PC-9 (cell line): ENCODE measurements at places on chromosomes 7 and 10.
A peak's percentile ranks its signal among the peaks of the same experiment; 100 is the strongest.

DNA sequence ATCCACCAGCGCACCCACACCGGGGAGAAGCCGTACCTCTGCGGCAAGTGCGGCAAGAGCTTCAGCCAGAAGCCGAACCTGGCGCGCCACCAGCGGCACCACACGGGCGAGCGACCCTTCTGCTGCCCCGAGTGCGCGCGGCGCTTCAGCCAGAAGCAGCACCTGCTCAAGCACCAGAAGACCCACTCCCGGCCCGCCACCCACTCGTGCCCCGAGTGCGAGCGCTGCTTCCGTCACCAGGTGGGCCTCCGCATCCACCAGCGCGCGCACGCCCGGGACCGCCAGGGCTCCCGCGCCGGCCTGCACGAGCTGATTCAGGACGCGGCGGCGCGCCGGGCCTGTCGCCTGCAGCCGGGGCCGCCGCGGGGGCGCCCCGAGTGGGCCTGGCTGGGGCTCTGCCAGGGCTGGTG lies 17.7 kb downstream of the ZNF775 start:
- peaks cover 37% of the 10 kb centered on the region for H3K4me1 ChIP-seq
- H3K4me3 ChIP-seq, result no peak overlapping the region
- H3K36me3 ChIP-seq, result no peaks in the 10 kb centered on the region
- no peaks in the 10 kb centered on the region for H3K27me3 ChIP-seq

GRCh38 chr7:71776726-71777125 lies 635.4 kb downstream of the CALN1 start:
- no peak for DNase-seq
- no peak overlapping the region for H3K4me3 ChIP-seq
- no peaks in the 10 kb centered on the region for H3K4me1 ChIP-seq
- peaks cover 4% of the 10 kb centered on the region; the same call in 1 of the 2 replicates for H3K27me3 ChIP-seq
- no peak overlapping the region for H3K27ac ChIP-seq

DNA sequence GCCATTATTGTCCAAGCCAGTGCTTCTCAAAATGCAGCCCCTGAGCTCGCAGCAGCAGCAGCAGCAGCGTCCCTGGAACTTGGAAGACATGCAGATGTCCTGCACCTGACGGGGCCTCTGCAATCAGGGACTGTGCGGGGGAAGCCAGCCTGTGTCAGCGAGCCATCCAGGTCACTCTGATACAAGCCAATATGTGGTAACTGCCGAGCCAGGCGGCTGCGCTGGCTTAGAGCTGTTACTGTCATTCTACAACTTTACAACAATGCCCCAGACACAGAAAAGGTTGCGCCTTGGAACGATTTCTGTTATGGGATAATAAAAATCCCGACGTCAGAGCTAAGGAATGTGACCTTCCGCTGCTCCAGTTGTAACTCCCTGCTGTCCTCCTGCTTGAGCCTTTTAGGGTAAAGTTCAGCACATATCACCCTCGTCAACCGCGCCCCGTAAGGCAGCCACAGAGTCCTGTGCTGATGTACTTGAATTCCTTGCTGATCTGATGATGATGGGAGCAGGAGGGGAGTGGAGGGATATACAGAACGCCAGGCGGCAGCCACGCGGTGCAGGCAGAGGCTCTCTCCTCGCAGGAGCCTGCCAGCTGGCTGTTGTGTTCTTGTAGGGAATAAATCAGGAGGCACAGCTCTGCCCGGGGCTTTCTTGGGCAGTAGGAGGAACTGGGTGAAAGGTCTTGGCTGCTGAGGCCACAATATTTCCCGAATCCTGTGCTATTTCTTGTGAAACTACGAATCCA lies 20.0 kb upstream of the CRYGN start:
- H3K27ac ChIP-seq, result peak overlapping the region; percentile 75
- H3K36me3 ChIP-seq, result peaks cover 8% of the 10 kb centered on the region
- no peaks in the 10 kb centered on the region for H3K27me3 ChIP-seq

- H3K4me1 ChIP-seq, result no peaks in the 10 kb centered on the region
- no peaks in the 10 kb centered on the region for H3K27me3 ChIP-seq
- DNase-seq, result no peak
- no peaks in the 10 kb centered on the region for H3K36me3 ChIP-seq
Observed at GRCh38 chr7:14351167-14351566, 361.7 kb upstream of the ETV1 start.

- H3K36me3 ChIP-seq, result no peaks in the 10 kb centered on the region; the same call in 1 of the 2 replicates
- no peak overlapping the region for H3K4me3 ChIP-seq
- no peaks in the 10 kb centered on the region for H3K4me1 ChIP-seq
- H3K27ac ChIP-seq, result no peak overlapping the region
- no peak for DNase-seq
Observed at GRCh38 chr10:24541239-24541753, 182.4 kb downstream of the ARHGAP21 start.

GRCh38 chr10:18767981-18768380 lies 108.8 kb downstream of the ARL5B start:
- no peak overlapping the region for H3K27ac ChIP-seq
- no peaks in the 10 kb centered on the region for H3K36me3 ChIP-seq
- DNase-seq, result no peak
- no peaks in the 10 kb centered on the region for H3K27me3 ChIP-seq
- no peak overlapping the region for H3K4me3 ChIP-seq
- no peaks in the 10 kb centered on the region for H3K4me1 ChIP-seq

- H3K27ac ChIP-seq, result no peak overlapping the region
- no peaks in the 10 kb centered on the region for H3K36me3 ChIP-seq
- H3K4me3 ChIP-seq, result no peak overlapping the region
- no peaks in the 10 kb centered on the region for H3K4me1 ChIP-seq
- no peak for DNase-seq
- no peaks in the 10 kb centered on the region for H3K27me3 ChIP-seq
Observed at GRCh38 chr7:37129035-37129425, 319.6 kb downstream of the ELMO1 start.

DNA sequence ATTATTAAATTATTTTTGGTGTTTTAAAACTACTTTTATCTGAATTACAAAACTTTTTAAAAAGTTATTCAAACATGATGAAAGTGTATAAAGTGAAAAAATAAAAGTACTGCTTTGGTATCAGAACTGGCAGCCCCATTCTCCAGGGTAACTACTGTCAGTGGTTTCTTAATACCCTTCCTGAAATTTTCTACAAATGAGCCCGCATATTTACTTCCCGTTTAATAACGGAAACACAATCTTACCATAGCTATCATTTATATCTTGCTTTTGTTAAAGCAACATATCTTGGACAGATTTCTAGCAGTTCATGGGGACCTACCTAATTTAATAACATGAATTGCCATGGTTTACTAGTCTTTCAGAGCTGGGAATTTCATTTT lies 249.9 kb downstream of the RNLS start:
- H3K4me1 ChIP-seq, result no peaks in the 10 kb centered on the region
- no peak for DNase-seq
- no peaks in the 10 kb centered on the region for H3K27me3 ChIP-seq
- no peak overlapping the region for H3K4me3 ChIP-seq
- no peaks in the 10 kb centered on the region for H3K36me3 ChIP-seq

DNA sequence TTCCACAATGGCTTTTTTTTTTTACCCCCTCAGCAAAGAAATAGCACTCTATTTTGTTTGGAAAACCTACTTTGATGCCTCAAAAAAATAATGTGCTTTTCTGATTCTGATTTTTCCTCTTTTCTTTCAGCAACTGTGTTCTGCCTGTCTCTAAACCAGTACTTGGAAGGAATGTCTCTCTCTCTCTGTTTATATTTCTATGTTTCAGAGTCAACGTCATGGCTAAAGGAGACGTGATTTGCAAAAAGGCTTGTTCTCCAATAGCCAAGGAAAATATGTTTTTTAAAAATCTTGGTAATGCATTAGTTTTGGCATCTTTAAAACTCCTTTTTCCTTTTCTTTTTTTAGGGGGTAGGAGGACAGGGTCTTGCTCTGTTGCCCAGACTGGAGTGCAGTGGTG lies 56.0 kb upstream of the SDK1 start:
- H3K27ac ChIP-seq, result peak overlapping the region; percentile 64
- DNase-seq, result no peak
- H3K36me3 ChIP-seq, result no peaks in the 10 kb centered on the region
- H3K27me3 ChIP-seq, result no peaks in the 10 kb centered on the region
- no peak overlapping the region for H3K4me3 ChIP-seq
- peaks cover 39% of the 10 kb centered on the region for H3K4me1 ChIP-seq

DNA sequence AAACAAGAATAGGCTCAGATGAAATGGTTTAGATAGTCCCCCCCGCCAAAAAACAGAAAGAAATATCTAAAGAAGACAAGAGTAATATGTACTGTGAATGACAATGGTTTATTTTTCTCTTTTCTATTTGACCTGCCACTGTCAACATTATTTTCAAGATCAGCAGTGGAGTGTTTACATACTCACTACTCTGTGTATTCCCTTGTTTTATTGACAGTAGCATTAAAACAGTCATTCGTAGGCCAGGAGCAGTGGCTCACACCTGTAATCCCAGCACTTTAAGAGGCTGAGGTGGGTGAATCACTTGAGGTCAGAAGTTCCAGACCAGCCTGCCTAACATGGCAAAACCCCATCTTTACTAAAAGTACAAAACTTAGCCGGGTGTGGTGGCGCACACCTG lies 245.3 kb upstream of the SLC26A5 start:
- no peaks in the 10 kb centered on the region for H3K27me3 ChIP-seq
- no peak for DNase-seq
- no peak overlapping the region for H3K27ac ChIP-seq
- no peaks in the 10 kb centered on the region for H3K36me3 ChIP-seq
- no peaks in the 10 kb centered on the region for H3K4me1 ChIP-seq
- no peak overlapping the region for H3K4me3 ChIP-seq

GRCh38 chr10:84695902-84696301 lies 367.5 kb downstream of the CCSER2 start:
- no peaks in the 10 kb centered on the region for H3K4me1 ChIP-seq
- H3K27ac ChIP-seq, result no peak overlapping the region
- H3K27me3 ChIP-seq, result no peaks in the 10 kb centered on the region; the same call in 1 of the 2 replicates
- H3K36me3 ChIP-seq, result no peaks in the 10 kb centered on the region
- DNase-seq, result no peak
- no peak overlapping the region for H3K4me3 ChIP-seq

GRCh38 chr10:80409121-80409520 lies 770 bp downstream of the PRXL2A start:
- no peak overlapping the region for H3K27ac ChIP-seq
- H3K27me3 ChIP-seq, result no peaks in the 10 kb centered on the region
- no peaks in the 10 kb centered on the region for H3K36me3 ChIP-seq
- H3K4me1 ChIP-seq, result peaks cover 24% of the 10 kb centered on the region
- DNase-seq, result no peak
- peak overlapping the region; percentile 87 for H3K4me3 ChIP-seq

DNA sequence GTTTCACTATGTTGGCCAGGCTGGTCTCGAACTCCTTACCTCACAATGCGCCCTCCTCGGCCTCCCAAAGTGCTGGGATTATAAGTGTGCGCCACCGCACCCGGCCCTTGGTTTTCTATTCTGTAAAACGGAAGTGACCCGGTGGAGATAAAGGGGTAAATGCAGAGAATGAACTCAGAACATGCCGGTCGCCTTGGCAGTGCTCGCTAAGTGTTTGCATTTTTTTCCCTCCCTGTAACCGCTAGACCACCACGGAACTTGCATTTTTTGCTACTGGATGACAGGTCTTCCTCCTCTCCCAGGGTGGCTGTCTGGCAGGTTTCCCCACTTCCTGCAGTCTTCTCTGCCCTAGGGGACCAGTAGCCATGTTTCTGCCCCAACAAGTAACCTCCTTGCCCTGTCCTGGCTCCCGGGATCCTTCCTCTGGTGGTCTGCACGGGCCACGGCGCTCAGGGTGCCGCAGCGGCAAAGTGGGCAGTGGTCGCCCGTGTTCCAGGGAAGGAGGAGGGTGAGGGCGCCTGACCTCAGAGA lies 18.8 kb upstream of the GNA12 start:
- H3K36me3 ChIP-seq, result no peaks in the 10 kb centered on the region
- peak overlapping the region; percentile 58 for H3K4me3 ChIP-seq
- peaks cover 28% of the 10 kb centered on the region for H3K4me1 ChIP-seq
- H3K27me3 ChIP-seq, result no peaks in the 10 kb centered on the region
- peak; percentile 47 for DNase-seq

- no peak overlapping the region for H3K4me3 ChIP-seq
- no peak for DNase-seq
- peaks cover 93% of the 10 kb centered on the region for H3K27me3 ChIP-seq
- H3K4me1 ChIP-seq, result no peaks in the 10 kb centered on the region
Observed at GRCh38 chr7:45701701-45702510, 127.7 kb downstream of the ADCY1 start.

DNA sequence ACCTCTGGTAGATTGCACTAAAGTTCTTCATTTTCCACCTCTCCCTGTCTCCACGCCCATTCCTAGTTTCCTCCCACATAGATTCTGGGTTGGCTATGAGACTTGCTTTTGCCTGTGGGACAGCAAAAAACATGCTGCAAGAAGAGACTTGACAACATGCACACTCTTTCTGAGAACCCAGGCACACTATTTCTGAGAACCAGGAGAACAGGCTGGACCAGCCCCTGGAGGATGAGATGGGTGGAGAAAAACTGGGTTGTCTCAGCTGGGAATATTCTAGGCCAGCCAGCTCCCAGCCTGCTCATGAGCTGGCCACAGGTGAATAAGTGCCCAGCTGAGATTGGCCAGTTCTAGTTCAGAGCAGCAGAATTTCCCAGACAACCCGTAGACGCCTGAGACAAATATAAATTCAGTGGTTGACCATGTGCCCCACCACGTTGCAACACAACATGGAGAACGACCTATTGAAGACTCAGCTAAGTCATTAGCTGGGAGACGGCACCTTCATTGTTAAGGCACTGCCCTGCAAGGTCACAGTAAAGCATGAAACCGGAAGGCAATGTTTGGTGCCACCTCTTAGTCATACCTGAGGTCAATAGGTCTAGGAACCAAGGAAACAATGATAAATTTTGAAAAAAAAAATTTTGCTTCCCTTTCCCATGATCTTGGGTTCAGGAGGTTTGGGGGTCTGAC lies 92.7 kb upstream of the AKR1E2 start:
- H3K4me1 ChIP-seq, result peaks cover 16% of the 10 kb centered on the region
- no peaks in the 10 kb centered on the region for H3K36me3 ChIP-seq
- peak; percentile 67 for DNase-seq
- H3K27me3 ChIP-seq, result no peaks in the 10 kb centered on the region
- peak overlapping the region; percentile 70 for H3K27ac ChIP-seq
- no peak overlapping the region for H3K4me3 ChIP-seq

- H3K4me3 ChIP-seq, result no peak overlapping the region
- DNase-seq, result no peak
- H3K4me1 ChIP-seq, result no peaks in the 10 kb centered on the region
- no peaks in the 10 kb centered on the region for H3K36me3 ChIP-seq
- H3K27ac ChIP-seq, result no peak overlapping the region
Observed at GRCh38 chr10:3324612-3325038, 152.0 kb upstream of the PITRM1 start.

- DNase-seq, result no peak
- H3K4me3 ChIP-seq, result no peak overlapping the region
- no peaks in the 10 kb centered on the region for H3K36me3 ChIP-seq
- no peaks in the 10 kb centered on the region for H3K27me3 ChIP-seq
- no peak overlapping the region for H3K27ac ChIP-seq
Observed at GRCh38 chr10:52027055-52027705, 286.9 kb upstream of the DKK1 start.

GRCh38 chr7:22251281-22251680 lies 105.7 kb downstream of the RAPGEF5 start:
- H3K27me3 ChIP-seq, result no peaks in the 10 kb centered on the region
- no peak for DNase-seq
- no peak overlapping the region for H3K27ac ChIP-seq

- DNase-seq, result no peak
- no peaks in the 10 kb centered on the region for H3K4me1 ChIP-seq
- H3K4me3 ChIP-seq, result no peak overlapping the region
- H3K27ac ChIP-seq, result no peak overlapping the region
- no peaks in the 10 kb centered on the region for H3K36me3 ChIP-seq
Observed at GRCh38 chr7:140417456-140418155, 13.7 kb downstream of the RAB19 start.

- DNase-seq, result no peak
- H3K27me3 ChIP-seq, result no peaks in the 10 kb centered on the region
- H3K27ac ChIP-seq, result no peak overlapping the region
- no peaks in the 10 kb centered on the region for H3K4me1 ChIP-seq
Observed at GRCh38 chr7:20012100-20012499, 205.1 kb downstream of the MACC1 start.
